ENCODE measurements at places on chromosomes 16 and 17.

DNA sequence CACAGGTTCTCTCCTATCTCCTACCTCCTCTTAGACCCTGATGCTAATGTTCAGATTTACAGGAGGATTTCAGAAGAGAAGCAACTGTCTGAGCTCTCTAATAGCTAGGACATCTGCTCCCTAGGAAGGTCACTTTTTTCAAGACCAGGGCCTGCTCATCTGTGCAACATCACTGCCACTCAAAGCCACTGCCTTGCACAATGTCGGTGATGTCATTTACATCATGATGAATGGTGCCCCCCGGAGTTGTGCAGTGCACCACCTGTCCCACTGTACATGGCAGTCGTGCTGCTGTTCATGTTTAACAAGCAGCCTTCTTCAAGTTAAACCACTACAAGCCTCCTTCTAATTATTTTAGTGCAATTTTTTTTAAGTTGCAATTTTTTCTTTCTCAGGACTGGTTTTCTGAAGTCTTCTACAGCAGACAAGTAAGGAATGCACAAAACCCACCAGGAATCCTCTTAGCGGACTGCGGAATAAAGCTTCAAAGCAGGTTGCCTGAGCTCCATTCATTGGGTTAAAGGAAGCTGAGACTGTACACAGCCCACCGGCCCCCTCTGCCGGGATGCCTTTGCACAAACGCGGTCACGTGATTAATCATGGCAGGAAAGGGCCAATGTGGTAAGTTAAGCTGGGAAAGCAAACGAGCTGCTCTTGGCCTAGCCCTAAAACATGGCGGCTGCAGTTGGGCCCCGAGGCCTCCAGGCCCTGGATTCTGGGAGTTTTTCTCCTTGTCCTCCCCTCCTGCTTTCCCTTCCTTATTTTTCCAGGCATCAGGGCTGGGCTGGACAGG is 74.1 kb downstream of the MYH11 start:
- no peak for DNase-seq

DNA sequence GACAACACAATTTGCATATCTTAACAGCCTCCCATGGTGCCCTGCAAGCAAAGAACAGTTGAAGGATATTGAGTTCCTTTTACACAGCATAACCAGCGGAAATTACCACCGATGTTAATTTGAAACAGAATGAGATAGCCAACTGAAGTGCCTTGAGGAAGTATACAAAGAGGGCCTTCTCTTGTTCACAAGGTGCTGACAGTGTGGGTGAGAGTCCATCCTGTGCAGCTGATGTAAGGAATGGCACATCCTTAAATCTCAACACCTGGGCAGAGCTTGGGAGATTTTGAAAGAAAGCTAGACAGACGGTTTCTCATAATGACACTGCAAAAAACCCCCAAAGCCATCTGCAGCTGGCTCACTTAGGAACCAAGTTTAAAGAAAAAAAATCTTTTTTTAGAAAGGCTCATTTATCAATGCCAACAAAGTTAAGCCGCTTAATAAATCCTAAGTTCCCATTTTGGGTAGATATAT is 818.6 kb downstream of the KCNJ2 start:
- no peak for DNase-seq

DNA sequence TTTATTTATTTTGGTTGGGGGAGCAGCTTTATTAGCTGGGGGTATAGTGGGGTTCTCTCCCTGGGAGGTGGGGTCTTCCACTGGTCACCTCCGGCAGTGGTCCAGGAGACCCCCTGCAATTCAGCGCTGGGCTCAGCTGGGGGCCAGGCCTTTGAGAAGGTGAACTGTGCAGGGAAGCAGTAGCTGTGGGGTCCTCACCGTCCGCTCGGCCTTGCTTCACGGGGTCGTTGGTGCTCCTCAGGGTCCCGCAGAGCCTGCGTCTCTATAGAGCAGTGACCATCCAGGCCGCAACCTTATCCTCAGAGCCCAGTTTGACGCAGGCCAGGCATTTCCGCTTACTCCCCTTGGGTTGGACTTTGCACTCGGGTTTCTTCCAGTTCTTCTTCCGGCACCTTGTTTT is 1954.7 kb downstream of the TP53TG3F start:
- no peak for DNase-seq

DNA sequence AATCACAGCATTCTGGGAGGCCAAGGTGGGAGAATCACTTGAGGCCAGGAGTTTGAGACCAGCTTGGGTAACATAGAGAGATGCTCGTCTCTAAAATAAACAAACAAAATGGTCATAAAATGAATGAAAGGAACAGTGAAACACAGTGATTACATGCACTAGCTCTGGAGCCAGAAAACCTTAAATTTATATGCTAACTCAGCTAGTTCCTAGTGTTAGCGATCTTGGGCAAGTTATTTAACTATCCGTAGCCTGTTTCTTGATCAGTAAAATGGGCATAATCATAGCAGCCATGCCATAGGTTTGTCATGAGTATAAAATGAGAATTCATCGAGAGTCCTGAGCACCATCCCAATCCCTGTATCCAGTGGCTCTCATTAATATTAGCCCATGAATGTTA is 271.0 kb downstream of the GRIN2A start:
- DNase-seq = no peak

- no peak for DNase-seq
Measured at GRCh38 chr16:54269461-54269860, 17.1 kb downstream of the IRX3 start.

- no peak for DNase-seq
Measured at GRCh38 chr17:59027750-59028149, 78.9 kb downstream of the TRIM37 start.

DNA sequence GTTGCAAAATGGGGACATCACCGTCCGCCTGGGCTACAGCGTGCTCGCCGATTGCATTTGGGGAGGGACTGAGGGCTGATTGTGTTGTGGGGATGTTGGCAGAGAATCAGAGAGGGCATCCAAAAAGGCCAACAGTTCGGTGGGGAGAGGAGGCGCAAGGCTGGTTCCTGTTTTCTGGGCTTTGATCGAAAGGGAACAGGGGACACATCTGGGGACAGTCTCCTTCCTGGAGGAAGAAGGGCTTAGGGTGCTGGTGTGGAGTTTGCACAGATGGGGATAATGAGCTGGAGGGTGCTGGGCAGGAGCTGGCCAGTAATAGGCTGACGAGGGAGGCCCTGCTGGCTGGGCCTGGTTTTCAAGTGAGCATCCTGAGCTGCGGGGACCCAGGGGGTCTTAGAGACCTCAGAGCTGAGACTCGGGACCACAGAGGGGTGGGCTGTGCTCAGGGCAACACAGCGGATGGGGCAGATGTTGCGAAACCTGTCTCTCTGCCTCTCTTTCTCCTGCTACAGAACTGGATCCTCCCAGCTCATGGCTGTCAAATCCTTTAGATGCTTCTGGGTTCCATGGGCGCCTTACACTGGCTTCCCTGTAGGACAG is 288.7 kb downstream of the SEC14L1 start:
- DNase-seq = no peak

GRCh38 chr16:73125850-73126524 is 78.1 kb upstream of the ZFHX3 start:
- DNase-seq = no peak

DNA sequence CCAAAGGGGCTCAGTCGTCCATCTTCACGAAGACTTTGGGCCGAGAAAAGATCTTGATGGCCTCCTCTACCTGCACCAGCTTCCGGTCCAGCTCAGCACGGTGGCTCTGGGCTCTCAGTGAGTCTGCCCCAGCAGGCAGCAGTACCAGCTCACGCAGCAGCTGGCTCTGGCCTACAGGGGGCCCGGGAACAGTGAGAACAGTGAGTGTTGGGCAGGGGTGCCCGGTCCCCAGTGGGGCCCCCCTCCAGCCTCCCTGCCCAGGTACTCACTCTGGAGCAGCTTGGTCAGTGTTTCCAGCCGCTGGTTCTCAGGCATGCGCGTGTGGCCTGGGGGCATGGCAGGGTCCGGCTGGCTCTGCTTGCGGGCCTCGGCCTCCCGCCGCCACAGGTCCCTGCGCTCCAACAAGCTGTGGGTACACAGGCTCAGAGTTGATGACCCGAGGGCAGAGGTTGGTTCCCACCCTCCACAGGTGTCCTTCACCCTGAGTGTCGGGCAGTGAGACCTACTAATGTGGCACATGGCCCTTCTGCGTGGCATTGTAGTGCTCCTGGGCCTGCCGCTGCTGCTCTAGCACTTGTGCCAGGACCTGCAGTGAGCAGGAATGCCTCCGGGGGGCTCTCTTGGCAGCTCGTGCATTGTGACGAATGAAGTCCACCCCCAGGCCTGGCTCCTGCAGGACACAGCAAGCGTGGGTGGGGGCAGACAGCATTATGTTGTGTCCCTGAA is 2.6 kb downstream of the PARD6A start:
- DNase-seq = no peak

- DNase-seq = no peak
Measured at GRCh38 chr16:14140923-14141322, 69.8 kb downstream of the MRTFB start.

DNA sequence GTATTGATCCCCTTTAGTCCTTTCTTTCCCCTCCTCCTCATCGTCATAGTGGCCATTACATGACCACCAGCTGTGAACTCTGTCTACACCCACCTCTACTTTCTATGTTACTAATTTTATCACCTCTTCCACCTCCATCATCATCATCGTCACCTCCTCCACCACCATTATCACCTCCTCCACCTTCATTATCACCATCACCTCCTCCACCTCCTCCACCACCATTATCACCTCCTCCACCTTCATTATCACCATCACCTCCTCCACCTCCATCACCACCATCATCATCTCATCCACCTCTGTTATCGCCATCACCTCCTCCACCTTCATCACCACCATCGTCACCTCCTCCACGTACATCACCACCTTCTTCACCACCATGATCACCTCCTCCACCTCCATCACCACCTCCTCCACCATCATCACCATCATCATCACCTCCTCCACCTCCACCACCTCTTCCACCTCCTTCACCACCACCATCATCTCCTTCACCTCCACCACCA is 25.8 kb downstream of the ADGRG5 start:
- DNase-seq = no peak

DNA sequence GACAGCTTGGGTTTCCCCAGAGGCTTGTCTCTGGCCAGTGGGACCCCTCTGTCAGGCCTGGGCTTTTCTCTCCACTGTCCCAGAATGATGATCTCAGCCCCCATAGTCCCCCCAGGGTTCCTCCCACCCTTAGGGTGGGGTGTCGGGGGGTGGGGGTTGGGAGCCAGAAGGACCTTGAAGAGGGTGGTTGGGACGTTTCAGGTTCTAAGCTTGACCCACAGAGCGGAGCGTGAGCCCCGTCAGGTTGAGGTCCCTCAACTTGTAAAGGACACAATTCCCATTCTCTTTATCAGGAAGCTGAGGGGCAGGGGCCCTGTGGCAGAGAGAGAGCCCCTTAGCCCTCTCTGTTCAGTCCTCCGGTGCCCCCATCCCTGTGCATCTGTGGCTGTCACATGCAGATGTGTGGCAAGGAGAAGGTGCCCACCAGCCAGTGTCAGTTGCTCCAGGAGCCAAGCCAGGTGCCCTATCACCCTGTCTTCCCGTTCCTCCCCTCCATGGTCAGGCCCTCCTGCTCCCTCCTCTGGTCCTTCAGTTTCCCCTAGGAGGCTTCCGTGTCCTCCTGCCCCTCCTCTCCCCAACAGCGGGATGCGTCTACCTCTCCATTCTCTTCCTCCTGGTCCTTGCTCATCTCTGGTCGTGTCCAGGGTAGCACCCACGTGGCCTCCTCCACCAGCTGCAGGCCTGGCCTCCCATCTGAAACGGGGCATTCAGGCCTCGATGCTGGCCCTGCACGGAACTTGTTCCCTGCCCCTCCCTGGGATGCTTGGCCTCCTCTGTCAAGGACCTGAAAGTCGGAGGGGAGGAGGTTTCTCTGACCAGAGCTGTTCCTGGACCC is 1.5 kb upstream of the NTN3 start:
- no peak for DNase-seq

- DNase-seq = no peak
Measured at GRCh38 chr17:79866791-79867518, 27.7 kb upstream of the CBX4 start.

- DNase-seq = no peak
Measured at GRCh38 chr16:84883301-84883700, 63.5 kb downstream of the CRISPLD2 start.

DNA sequence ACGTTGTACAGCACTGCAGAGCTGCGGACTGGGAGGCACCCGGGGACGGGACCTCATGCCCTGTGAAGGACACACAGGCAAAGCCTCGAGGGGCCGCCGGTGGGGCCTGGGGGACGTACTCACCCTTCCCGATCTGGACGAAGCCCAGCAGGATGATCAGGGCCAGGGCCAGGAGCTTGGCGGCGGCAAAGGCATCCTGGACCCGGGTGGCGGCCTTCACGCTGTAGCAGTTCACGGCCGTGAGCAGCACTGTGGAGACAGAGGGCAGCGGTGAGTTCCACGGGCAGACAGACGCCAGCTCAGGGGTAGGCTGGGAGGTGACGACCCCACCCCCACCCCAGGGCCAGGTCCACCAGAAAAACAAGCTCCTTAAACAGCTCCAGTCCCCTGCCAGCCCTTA is 17.7 kb downstream of the SLC7A5 start:
- DNase-seq = no peak

DNA sequence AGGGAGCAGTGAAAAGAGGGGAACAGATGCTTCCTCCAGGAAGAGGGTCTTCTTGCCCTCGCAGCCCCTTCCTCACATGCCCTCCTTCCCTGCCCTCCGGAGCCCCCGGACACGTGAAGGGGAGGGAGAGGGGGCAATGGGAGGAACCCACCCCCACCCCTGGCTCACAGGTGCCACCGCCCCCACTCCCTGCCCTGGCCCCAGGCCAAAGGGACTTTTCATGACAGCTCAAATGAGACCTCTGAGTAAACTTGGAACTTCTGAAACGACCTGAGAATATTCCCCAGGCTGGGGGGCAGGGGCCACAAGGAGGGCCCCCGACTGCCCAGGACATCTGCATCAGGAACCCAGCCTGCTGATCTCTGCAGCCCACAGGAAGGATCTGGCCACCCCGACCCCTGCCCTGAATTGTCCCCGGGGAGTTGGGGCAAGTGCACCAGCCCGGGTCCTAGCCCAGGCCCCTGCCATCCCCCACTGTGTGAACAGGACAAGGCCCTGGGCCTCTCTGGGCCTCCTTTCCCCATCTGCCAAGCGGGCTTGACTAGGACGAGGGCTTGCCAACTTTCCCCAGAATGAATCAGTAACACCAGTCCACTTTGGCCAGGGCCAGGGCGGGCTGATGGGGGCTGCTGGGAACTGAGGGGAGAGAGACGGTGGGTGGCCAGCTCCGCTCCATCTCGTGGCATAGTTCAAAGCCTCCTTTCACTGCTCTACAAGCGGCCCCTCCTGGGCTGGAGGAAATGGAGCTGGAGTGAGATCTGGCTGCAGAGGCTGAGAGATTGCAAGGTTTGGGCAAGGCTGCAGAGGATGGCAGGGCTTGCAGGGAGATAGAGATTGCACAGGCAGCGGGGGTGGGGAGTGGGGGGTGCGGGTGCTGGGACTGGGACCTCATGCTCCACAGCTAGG is 3.8 kb downstream of the IL21R start:
- DNase-seq = peak; percentile 27
